Suppressor macrophage treated with lipopolysaccharide for 1 hour (primary cell): ENCODE measurements at places on chromosomes 2 and 18.

DNA sequence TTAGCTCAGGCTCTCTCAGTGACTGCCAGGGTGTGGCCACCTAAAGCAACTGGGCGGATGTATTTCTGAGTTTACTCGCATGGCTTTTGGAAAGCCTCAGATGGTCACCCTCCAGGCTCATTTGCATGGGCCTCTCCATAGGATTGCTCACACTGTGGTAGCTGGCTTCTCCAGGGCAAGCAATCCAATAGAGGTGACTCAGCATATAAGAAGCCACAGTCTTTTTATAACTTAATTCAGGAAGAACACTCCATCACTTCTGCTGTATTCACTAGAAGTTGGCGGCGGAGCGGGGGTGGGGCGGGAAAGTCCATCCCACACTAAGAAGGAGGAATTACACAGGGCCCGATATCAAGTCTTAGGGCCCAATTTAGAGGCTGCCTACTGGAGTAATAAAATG lies 3.6 kb upstream of the DOK6 start:
- no peak for DNase-seq

- peak; percentile 17 for DNase-seq
These were observed at the start of gene HOXD1 for GRCh38 chr2:176187899-176188773. Gene HOXD1 (plus strand): TSS chr2:176188668. CDS start chr2:176188802, 134 bp downstream.

GRCh38 chr2:47503481-47504070 lies 100.6 kb downstream of the MSH2 start:
- DNase-seq, result no peak

DNA sequence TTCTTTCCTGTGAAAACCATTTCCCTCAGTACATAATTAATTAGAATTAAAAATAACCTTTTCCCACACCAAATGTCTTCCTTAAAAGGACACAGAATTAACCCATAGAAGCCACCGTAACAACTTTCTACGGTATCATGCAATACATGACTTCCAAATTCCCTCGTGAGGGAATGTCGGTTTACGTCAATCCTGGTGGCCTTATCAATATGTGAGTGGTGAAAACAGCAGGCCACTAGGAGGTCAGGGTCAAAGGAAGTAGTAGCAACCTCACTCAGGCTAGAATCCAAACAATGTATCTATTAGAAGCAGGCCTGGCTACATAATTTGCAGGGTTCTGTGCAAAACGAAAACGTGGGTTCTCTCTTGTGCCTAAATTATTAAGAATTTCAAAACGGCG lies 112.2 kb downstream of the GAREM1 start:
- DNase-seq, result no peak

DNA sequence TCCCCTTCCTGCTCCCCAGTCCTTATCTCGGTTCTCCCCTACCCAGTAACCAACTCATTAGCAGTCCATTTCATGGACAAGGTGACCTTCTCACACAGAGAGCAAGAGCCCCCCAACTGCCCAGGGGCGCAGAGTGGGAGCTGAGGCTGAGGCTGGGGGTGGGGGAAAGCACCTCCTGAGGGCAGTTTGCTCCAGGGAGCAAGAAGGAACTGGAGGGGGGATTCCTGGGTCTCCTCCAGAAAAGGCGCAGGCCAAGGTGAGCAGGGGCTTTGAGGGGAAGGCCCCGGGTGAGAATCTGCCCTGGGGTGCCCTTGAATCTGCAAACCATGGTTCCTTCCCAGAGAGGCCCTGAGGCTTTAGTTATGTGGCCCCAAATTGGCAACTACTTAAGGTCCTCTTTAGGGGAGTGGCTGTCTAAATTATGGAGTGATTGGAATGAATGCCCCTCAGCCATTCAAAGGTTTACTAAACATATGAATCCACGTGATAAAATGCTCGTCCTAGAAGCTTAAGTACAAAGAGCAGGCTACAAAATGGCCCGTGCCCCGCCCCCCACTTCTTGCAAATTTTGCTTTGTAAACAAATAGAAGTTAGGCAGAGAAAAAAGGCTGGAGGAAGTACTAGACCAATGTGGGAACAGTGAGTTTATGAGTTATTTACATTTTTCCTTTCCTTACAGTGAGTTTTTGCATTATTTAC lies 123.5 kb upstream of the HS6ST1 start:
- peak; percentile 64 for DNase-seq

- DNase-seq, result no peak
These were observed 231.5 kb downstream of the ZEB2 start for GRCh38 chr2:144288438-144288837.

- DNase-seq, result no peak
These were observed 12.2 kb upstream of the SKOR2 start for GRCh38 chr18:47263430-47264307.

GRCh38 chr2:169561364-169561763 lies 12.3 kb downstream of the FASTKD1 start:
- DNase-seq, result no peak

DNA sequence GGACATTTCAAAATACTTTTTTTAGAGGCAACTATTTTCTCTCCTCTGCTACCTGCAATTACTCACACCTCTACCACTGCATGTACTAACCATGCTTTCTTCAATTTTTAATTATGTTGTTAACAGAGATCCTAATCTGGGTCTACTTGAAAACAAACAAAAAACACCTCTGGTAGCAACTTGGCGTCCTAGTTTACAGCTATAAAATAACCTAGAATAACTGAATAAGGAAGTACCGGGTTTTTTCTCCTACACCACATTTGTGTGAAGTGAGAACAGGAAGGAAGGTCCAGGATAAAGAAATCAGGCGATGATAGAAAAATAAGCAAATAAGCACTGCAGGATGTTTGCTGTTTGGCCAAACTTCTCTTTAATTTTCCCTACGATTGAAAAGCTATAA lies 633.5 kb downstream of the LRP1B start:
- DNase-seq, result no peak

GRCh38 chr2:23588106-23588505 lies 203.1 kb downstream of the KLHL29 start:
- DNase-seq, result no peak

- peak; percentile 23 for DNase-seq
These were observed 161.6 kb downstream of the BCL11A start for GRCh38 chr2:60391649-60392375.

- DNase-seq, result no peak
These were observed 281.0 kb downstream of the PRKCE start for GRCh38 chr2:45932278-45932975.

DNA sequence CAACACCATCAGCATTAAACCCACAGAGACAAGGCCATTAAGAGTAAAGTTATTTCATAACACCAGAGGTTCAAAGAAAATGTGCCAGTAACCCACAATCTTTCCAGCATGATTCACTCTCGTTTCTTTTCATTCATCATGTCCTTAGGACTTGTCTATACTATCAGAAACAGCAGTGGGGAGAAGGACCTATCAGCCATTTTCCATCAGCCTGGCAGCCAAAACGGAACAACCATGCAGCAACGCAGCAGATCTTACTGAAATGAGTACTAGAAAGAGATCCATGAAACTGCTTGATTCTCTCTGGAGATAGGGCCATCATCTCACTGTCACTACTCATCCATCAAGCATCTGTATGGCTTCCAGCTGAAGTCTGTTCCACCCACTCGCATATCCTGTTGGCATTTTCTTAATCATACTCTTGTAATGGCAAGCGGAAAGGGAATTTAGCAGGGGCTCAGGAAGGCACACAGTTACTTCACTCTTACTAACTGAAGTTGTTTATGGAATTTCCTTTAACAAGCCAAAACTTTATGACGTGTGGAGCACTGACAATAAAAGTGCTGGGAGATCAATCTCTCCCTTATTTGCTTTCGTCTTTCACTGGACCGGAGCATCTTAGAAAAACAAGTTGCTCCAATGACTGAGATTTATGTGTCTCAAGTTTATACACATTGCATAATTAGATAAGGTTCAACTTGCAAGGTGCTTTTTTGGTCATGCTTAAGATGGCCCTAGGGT lies 69.7 kb downstream of the EPHA4 start:
- no peak for DNase-seq

DNA sequence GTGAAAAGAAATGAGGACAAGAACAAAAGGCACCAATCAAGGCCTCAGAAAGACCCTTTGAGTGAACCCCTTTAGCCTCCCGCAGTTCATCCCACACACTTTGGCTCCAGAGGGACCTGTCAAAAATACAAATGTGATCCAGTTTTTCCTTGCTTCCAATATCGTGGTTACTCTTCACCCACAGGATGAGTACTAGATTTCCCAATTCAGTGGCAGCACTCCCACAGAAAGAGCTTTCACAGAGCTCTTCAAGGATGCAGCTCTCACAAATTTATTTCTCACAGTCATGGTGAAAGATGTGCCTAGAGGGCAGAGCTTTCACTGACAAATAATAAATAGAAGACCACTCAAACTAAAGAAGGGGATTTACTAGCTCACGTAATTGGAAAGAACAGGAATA lies 3.0 kb upstream of the GFPT1 start:
- no peak for DNase-seq

- no peak for DNase-seq
These were observed 91.5 kb downstream of the ALK start for GRCh38 chr2:29829841-29830240.

- no peak for DNase-seq
These were observed 244.3 kb downstream of the NRXN1 start for GRCh38 chr2:50787636-50788035.

- peak; percentile 86 for DNase-seq
These were observed 42.9 kb downstream of the HDLBP start for GRCh38 chr2:241272303-241273209.

DNA sequence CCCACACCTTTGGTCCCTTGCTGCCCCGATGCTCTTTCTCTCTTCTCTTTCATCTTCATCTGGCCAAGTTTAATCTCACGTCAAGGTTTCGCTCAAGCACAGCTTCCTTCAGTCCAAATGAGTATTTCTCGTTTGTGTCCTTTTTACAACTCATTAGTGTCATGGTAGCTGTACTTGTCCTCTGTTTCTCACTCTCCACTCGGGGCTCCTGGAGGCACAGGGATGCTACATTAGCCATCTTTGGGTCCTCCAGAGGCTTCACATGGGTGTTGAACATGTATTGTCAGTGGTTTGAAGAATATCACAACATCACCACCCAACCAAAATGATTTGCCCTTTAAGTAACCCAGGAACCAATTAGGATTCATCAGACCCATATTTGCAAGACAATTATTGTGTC lies 30.4 kb downstream of the MYCN start:
- DNase-seq, result no peak

GRCh38 chr18:72667932-72668331 lies 123.8 kb upstream of the CBLN2 start:
- no peak for DNase-seq

- no peak for DNase-seq
These were observed 163.4 kb upstream of the ZFP36L2 start for GRCh38 chr2:43389581-43390466.

- no peak for DNase-seq
These were observed 13.0 kb upstream of the TYMS start for GRCh38 chr18:644395-645004.

DNA sequence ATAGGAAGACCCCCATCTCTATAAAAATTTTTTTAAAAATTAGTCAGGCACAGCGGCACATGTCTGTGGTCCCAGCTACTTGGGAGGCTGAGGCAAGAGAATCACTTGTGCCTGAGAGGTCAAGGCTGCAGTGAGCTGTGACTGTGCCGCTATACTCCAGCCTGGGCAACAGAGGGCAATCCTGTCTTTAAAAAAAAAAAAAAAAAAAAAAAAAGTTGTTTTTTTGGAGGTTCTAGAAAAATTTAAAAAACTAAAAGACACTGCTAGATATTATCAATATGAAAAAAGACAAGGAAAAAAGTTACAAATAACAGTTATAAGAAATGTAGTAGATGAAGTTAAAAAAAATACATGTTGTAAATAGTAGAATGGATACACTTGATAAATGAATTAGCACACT lies 56.1 kb upstream of the C2orf15 start:
- DNase-seq, result peak; percentile 27

GRCh38 chr2:148603562-148603920 lies 41.0 kb upstream of the EPC2 start:
- no peak for DNase-seq

- no peak for DNase-seq
These were observed 58.9 kb upstream of the STK17B start for GRCh38 chr2:196230061-196230854.

- DNase-seq, result no peak
These were observed 198.1 kb upstream of the SH3BP4 start for GRCh38 chr2:234753701-234754100.

GRCh38 chr2:35199298-35199697 lies 1156.3 kb upstream of the CRIM1 start:
- no peak for DNase-seq

DNA sequence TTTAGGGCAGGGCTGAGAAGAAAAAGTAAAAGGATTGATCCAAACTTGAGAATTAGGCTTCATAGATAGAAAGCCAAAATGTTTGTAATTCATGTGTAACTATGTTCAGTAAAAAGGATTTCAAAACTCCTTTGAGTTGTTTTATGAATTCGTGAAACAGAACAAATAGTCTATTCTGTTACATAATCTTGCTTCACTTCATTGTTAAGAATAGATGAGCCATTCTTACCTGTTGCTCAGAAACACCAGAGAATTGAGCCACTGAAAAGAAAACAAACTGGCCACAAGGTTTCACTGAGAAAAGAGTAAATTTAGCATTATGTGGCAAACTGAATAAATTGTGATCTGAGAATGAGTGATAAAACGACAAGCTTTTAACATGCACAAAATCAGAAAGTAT lies 4.5 kb upstream of the ITPRID2 start:
- DNase-seq, result no peak

GRCh38 chr2:12061286-12062052 lies 315.0 kb downstream of the LPIN1 start:
- no peak for DNase-seq

DNA sequence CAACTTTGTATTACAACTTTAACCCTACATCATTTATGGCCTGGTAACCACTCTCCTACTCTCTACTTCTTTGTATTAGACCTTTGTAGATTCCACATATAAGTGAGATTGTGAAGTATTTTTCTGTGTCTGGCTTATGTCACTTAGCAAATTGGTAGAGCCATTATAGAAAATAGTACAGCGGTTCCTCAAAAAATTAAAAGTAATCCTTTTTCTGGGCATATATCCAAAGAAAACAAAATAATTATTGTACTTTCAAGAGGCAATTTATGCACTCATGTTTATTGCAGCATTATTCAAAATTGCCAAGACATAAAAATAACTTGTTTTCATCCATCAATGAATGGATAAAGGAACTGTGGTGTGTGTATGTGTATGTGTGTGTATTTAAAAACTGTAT lies 537.5 kb upstream of the FSIP2 start:
- no peak for DNase-seq
